Kidney (tissue), 22 donors: ENCODE measurements at places on chromosomes 5 and 9. TPM values are rescaled to one million over a fixed set of nuclear protein-coding genes. Genes with fewer than 3 reads are reported as not detected.

The MSMP gene
- not detected for polyA plus RNA-seq

The VAV2 gene
- polyA plus RNA-seq = 22.3 TPM

The EDIL3 gene
- 5.2 TPM for polyA plus RNA-seq

The LAMC3 gene
- 13.4 TPM for polyA plus RNA-seq

The RNF183 gene
- polyA plus RNA-seq = 8.1 TPM

The ALDH1A1 gene
- 295 TPM for polyA plus RNA-seq

The SPATA31C1 gene
- polyA plus RNA-seq = not detected

The CAMK2A gene
- polyA plus RNA-seq = 0.90 TPM
